WTC11 (cell line): ENCODE measurements at places on chromosomes 13 and 19. TPM values are rescaled to one million over a fixed set of nuclear protein-coding genes. Genes with fewer than 3 reads are reported as not detected.

- no peaks in the 10 kb centered on the region for H3K27me3 ChIP-seq
- DNase-seq: no peak
- H3K4me3 ChIP-seq: no peak overlapping the region
Observed at GRCh38 chr13:67023130-67023876, 206.8 kb downstream of the PCDH9 start.

Gene TMPRSS9
- total RNA-seq: 0.37 to 0.57 TPM (median 0.55 TPM) in 3 replicates

- no peak overlapping the region for H3K27ac ChIP-seq
- H3K4me1 ChIP-seq: peaks cover 4% of the 10 kb centered on the region
- no peak overlapping the region for H3K4me3 ChIP-seq
- H3K27me3 ChIP-seq: peaks cover 4% of the 10 kb centered on the region; the same call in 1 of the 2 replicates
Observed at GRCh38 chr13:48770372-48770771, 116.6 kb downstream of the CYSLTR2 start.

DNA sequence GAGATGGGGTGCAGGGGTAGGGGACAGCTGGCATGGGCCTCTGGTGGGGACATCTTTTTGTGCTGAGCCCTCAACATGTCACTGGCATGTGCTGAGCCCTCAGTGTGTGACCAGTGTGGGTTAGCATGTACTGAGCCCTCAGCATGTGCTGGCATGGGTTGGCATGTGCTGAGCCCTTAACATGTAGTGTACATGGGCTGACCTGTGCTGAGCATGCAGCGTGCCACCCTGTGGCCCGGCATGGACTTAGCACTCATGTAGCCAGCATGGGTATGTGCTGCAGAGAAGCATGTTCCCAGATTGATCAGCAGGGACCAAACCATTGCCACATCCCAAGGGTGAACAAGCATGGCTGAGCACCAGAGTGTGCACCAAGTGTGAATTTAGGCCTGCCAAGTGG is 11.5 kb downstream of the HIPK4 start:
- no peak overlapping the region for H3K4me3 ChIP-seq
- no peak for DNase-seq
- no peak overlapping the region for H3K27ac ChIP-seq
- no peaks in the 10 kb centered on the region for H3K27me3 ChIP-seq
- no peaks in the 10 kb centered on the region for H3K4me1 ChIP-seq
- peaks cover 15% of the 10 kb centered on the region for H3K36me3 ChIP-seq

GRCh38 chr13:91902291-91902690 is 503.9 kb downstream of the GPC5 start:
- no peak overlapping the region for H3K27ac ChIP-seq
- no peak overlapping the region for H3K4me3 ChIP-seq
- no peak for DNase-seq
- H3K36me3 ChIP-seq: no peaks in the 10 kb centered on the region
